ENCODE measurements at places on chromosomes 5 and 9.

DNA sequence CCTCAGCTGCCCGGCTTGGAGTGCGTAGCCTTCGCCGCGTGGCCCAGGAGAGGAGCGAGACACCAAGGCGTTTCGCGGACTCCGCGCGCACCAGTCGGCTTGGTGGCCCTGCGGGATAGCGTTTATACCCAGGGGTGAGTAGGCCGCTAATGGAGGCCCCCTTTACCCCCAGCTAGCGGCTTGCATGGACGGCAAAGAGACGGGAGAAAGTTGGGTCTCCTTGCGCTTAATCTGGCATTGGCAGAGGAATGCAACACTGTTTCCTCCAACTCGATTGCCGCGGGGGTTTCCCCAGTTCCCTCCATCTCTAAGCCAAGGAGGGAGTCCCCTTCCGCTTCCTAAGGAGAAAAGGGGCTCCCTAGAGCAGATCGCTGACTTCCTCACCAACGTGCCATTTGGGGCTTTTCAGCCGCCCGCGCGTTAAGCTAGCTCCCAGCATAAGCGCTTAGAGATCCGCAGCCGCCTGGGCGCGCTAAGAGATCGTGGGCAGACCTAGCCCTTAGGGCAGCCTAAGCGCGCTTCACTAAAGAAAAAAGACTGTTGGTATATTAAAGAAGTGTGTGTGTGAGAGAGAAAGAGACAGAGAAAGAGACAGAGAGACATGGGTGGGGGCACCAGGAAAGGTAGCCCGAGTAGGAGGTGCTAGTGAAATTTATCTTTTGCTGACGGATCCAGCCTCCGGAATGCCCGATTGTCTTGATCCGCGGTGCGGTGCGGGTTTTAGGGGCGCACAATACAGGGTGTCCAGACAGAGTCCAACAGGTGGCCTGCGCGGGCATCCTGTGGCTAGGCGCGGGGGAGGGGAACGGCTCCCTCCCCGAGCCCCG is 597.9 kb upstream of the SGCD start:
- no peak for DNase-seq

- DNase-seq = no peak
Observed at GRCh38 chr5:41598011-41598410, 87.6 kb upstream of the PLCXD3 start.

DNA sequence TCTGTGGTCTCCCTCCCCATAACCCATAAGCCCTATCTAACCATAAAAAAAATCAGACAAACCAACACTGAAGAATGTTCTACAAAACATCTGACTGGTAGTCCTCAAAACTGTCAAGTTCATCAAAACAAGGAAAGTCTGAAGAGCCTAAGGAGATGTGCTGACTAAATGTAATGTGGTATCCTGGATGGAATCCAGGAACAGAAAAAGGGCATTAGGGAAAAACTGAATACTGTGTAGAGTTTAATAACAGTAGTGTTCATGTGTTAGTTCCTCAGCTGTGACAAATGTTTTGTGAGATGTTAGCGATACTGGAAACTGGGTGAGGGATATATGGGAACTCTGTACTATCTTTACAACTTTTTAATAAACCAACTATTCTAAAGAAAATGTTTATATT is 75.7 kb upstream of the EQTN start:
- no peak for DNase-seq

- no peak for DNase-seq
Observed at GRCh38 chr9:1712861-1713450, 302.2 kb upstream of the SMARCA2 start.

DNA sequence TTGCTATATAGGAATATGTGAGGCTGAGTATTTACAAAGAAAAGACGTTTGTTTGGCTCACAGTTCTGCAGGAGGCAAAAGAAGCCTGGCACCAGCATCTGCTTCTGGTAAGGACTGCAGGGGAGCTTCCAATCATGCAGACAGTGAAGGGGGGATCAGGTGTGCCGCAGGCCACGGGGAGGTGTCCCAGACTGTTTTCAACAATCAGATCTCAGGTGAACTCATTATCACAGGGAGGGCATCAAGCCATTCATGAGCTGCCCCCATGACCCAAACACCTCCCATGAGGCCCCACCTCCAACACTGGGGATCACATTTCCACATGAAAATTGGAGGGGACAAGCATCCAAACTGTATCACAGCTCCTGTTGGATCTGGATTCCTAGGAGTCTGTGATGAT is 30.4 kb upstream of the TRIM14 start:
- DNase-seq = no peak

DNA sequence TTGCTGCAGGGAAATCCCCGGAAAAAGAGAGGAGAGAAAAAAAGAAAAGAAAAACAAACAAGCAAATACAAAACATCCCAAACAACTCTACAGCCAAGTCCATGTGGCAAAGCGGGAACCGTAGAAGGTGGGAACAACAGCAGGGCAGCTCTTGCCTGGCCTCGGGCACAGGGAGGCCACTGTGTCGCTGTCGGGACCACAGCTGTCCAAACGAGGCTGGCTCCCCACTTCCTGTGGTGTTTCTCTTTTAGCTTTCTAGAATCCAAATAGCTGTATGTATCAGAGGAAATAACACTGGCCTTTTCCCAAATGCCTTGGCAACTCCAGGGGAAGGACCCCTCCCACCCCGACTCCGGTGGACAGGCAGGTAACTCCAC is 41.6 kb upstream of the EQTN start:
- DNase-seq = no peak

GRCh38 chr9:97911528-97911927 is 10.8 kb downstream of the TRMO start:
- no peak for DNase-seq

- DNase-seq = no peak
Observed at GRCh38 chr9:117526674-117527073, 111.8 kb upstream of the ASTN2 start.

- no peak for DNase-seq
Observed at GRCh38 chr9:79662537-79662956, 90.8 kb downstream of the TLE4 start.

DNA sequence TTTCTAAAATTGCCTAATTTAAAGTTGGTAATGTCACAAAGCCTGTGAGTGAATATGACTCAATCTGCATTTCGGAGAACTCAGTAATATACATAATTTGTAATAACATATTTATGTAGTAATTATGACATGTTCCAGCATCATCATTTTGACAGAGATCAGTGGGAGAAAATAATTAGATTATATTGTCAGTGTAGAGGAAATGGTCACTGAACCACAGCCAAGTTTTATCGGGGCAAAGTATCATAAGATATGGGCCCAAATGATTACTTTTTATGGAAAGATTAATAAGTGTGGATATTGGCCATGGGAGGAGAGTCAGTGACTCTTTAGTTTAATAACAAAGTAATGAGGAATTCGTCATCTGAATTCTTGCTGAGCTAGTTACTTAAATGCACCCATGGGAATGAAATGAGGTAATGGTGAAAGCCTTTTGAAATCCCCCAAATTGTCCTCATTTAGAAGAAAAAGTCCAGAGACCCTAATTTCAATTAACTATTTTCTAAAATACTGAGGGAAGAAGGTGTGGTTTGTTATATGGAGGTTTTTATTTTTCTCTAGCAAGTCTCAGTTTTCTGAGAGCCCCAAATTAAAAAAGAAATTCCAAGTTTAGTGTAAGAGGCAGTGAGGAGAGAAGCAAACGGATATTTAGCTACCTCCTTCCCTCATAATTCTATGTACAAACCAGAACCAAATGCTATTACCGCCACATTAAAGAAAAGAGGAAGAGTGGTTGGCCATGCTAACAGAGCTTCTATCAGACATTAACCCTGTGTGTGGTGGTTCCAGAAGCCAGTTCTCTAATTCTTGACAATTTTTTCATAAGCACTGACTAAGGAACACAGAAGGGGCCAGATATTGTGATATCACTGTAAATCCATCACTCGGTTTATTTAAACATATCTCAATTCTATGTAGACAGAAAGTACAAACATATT is 37.7 kb upstream of the MRPS30 start:
- DNase-seq = no peak

DNA sequence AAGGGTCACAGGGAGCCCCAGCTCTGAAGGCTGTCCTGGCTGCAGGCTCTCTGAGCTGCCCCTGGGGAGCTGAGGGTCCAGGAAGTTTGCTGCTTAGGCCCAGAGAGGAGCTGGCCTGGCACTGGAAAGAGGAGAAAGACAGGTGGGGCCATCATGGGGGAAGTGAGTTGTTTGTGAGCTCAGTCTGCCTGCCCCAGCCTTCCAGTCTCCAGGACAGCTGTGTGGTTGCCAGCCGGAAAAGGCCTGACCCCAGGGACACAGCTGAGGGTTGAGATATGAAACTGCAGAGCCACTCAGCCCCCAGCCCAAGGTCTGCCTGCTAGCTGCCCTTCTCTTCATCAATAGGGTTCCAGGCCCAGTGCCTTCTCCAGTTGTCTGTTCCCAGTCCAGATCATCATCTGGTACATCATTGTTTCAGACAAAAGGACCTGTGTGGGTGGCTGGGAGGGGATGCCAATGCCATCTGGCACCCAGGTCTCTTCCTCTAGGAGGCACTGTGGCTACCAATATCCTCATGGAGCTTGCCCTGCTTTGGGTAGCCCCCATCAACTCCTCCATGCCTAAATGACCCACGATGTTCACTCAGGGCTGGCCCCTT is 4.3 kb upstream of the DDX41 start:
- no peak for DNase-seq

DNA sequence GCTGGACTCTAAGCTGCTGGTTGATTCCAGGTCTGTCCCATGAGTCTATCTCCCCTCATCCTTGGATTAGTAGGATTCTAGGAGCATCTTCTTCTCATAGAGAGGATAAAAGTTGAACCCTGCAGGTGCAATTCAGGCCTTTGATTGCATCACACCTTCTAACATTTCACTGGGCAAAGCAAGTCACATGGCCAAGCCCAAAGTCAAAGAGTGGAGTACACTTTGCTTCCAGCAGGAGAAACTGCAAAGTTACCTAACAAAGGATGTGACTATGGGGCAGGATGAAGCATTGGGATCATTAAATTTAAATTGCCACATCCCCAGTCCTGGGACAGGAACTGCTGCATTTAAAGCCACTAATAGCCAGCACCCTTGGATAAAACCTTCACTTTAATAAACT is 51.0 kb upstream of the EGFLAM start:
- DNase-seq = no peak

DNA sequence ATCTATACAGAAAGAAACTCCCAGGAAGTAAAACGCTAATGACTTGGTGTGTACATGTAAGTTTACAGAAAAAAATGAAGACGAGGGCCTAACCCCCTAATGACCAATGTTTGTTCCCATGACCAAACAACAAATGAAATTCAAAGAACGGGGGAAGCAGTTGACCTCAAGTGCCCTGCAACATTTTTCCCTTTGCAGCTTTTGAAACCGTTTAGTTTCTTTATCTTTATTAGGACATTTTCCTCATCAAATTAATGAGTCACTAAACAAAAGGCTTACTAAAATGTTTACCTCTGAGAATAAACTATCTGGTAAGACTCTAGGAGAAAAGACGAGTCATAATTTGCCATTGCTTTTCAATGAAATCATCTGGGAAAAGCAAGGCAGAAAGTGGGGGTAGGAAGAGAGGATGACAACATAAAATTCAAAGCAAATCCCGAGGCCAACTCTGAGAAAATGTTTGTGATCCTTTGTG is 57.4 kb downstream of the LHFPL2 start:
- DNase-seq = no peak

DNA sequence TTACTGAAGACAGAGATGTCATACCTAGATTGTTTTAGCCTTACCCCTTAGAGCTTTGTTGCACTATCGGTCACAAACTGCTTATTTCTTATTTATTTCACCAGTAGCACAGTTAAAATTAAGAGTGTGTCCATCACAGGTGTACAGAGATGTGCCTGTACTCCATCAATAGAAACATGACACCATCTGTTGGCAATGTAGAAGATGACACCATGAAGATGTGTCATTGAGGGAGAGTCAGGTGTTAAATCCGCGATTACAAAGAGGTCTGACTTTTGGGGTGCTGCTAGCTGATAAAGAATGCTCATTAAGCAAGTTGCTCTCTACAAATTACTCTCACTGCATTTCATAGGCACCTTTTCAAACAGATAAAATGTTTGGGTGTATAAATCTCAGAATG is 164.4 kb downstream of the SMARCA2 start:
- no peak for DNase-seq

GRCh38 chr5:89015409-89015808 is 132.4 kb upstream of the MEF2C start:
- DNase-seq = no peak

DNA sequence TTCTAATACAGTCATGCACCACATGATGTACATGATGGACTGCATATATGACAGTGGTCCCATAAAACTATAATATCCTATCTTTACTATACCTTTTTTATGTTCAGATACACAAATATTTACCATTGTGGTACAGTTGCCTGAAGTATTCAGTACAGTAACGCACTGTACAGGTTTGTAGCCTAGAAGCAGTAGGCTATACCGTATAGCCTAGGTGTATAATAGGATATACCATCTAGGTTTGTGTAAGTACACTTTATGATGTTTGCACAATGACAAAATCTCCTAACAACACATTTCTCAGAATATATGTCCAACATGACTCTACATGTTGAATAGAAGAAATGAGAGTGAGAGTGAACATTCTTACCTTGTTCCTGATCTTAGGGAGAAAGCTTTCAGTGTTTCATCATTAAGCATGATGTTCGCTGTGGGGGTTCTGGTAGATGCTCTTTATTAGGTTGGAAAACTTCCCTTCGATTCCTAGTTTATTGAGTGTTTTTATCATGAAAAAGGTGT is 31.8 kb downstream of the AMBP start:
- DNase-seq = no peak

- DNase-seq = no peak
Observed at GRCh38 chr9:109224751-109225150, 57.7 kb upstream of the FRRS1L start.

- DNase-seq = no peak
Observed at GRCh38 chr9:17135295-17136160, 688 bp downstream of the CNTLN start.

GRCh38 chr9:111078391-111079038 is 40.2 kb upstream of the LPAR1 start:
- peak; percentile 10 for DNase-seq

GRCh38 chr9:125147401-125147951 is 4.1 kb upstream of the SCAI start:
- no peak for DNase-seq

GRCh38 chr5:138936225-138936967 is 61.3 kb upstream of the LRRTM2 start:
- DNase-seq = no peak

DNA sequence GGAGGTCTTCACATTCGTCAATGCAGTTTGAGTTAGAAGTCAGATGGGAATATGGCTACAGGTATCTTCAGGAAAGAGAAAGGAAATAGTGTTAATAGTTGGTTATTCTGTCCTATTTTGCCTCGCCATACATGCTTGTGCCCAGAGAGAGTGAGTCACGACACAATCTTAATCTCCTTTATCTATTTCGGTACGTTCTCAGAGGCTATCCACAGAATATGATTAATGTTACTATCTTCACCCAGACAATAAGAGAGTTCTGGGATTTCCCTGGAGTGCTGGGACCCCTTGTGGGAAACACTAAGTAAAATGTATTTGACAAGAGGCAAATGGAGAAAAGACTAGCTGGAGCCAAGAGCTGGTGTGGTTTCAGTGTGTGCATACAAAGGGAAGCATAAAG is 25.5 kb downstream of the MINAR2 start:
- DNase-seq = no peak

Data from CD4-positive, alpha-beta T cell treated with Interleukin-1 beta for 1 hour (primary cell).